ENCODE measurements at places on chromosomes 2 and 18.

DNA sequence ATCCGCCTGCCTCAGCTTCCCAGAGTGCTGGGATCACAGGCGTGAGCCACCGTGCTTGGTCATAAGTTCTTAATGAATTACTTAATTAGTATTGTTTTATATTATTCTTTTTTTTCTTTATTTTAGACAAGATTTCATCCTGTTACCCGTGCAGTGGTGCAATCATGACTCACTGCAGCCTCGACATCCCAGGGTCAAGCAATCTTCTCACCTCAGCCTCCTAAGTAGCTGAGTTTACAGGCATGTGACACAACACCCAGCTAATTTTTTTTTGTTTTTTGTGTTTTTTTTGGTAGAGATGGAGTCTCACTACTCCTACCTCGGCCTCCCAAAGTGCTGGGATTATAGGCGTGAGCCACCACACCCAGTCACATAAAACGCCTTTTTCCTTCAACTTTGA lies 17.3 kb downstream of the C2orf42 start:
- DNase-seq = no peak

DNA sequence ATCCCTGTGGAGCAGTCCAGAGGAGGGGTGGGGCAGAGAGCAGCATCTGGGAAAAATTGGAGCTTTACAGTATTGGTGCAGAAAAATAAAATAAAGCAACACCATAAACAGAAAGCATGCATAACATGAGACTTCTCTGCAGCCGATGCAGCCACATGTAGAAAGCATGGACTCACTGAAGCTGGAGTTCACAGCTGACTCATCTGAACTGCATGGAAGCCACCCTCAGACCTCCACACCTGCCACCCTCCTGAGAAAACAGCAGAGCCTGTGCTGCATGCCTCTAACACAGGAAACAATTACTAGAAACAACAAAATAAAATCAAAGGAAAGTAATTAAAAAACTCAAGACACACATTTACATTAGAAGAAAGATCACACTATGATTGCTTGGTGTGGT lies 169.4 kb upstream of the ALKAL2 start:
- DNase-seq = no peak

GRCh38 chr2:71526975-71527374 lies 73.6 kb downstream of the DYSF start:
- DNase-seq = no peak

GRCh38 chr18:3264362-3264761 lies 2.4 kb downstream of the MYL12B start:
- no peak for DNase-seq

All from MM.1S (cell line).